Stimulated activated CD4-positive, alpha-beta T cell treated with anti-CD3 and anti-CD28 coated beads, Interleukin-1b, Interleukin-23, amount 100 ng/mL, for 4 hours (primary cell): ENCODE measurements at places on chromosomes 7 and 10.

- DNase-seq, result no peak
Measured at GRCh38 chr10:127296696-127297095, 100.3 kb upstream of the INSYN2A start.

DNA sequence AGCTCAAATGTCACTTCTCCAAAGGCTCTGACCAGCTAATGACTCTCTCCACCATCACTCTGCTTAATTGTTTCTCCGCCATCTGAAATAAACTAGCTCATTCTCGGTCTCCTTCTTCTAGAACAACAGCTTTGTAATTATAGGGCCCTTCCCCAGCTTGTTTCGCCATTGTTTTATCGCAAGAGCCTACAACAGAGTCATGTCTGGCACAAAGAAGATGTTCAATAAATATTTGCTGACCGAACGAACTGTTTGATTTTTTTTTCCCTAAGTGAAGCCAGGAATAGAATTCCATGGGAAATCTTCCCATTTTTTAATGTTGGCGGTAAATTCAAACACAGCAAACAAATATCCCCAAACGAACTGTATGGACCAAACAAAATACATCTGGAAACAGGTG, 63.8 kb upstream of the NMT2 start:
- DNase-seq, result no peak

DNA sequence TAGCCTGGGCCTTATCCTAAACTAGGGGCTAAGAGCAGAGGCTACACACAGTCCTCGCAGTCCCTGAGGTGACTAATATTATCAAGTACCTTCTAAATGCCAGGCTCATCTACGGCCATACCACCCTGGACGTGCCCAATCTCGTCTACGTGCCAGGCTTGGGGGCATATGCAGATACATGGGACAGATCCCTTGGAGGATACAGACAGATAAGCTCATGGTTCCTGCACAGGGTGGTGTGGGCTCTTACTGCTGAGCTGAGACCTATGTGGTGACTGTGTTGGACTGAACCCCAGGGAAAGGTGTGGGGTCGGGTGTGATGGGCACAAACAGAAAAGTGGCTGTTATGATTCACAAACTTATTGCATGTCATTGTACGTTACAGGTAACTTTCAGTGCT, 268.4 kb upstream of the NEBL start:
- DNase-seq, result no peak

DNA sequence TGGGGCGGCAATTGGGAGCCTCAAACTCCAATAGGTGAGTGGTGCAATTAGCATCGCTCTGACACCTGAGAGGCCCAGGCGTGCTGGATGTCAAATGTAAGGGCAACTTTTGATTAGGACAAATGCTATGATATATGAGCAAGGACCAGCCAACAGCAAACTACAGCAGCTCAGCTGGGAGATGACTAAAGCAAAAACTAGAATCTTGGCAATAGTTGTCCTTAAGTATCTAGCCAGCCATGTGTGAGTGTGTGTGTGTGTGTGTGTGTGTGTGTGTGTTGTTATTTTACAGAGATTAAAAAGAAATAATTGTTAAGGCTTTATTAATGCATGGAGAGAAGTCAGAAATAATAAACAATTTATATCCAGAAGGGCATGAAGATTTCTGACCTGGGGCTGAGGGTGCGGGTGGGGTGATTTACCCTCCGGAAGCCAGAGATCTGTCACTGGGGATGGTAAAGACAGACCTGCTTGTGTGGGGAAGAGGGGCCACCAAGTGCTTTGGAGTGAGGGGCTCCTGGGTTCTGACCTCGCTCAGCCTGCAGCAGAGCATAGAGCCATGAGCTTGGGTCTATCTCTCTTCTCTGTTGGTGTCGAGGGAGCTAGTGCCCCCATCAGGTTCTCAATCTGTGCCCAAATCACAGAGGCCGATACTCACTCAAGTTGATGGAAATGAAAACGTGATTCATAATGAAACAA, 77.3 kb downstream of the EMX2 start:
- DNase-seq, result no peak

- DNase-seq, result no peak
Measured at GRCh38 chr7:20575736-20576135, 39.7 kb upstream of the ABCB5 start.

GRCh38 chr7:116113310-116113709, 82.7 kb upstream of the TFEC start:
- no peak for DNase-seq

- no peak for DNase-seq
Measured at GRCh38 chr7:90180011-90180585, 25.8 kb downstream of the STEAP1 start.
